ENCODE measurements at places on chromosomes 6 and 20.
A peak's percentile ranks its signal among the peaks of the same experiment; 100 is the strongest.

DNA sequence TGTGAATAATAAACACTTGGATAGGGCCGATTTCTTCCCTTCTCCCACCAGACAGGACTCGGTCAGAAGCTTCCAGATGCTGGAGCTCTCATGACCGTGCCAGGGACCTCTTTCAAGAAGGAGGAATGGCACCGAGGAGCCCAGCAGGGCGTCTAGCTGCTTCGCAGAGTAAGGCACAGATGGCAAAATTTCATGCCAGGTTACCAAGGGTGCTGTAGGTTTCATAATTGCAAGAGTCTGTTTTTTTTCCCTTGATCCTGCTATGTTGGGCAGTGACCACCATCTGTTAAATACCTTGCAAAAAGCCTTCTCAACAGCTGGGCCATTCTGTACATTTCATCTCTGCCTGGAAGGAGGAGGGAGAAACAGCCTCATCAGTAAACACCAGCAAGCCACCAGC lies 111.8 kb downstream of the EDN3 start:
- DNase-seq: no peak

DNA sequence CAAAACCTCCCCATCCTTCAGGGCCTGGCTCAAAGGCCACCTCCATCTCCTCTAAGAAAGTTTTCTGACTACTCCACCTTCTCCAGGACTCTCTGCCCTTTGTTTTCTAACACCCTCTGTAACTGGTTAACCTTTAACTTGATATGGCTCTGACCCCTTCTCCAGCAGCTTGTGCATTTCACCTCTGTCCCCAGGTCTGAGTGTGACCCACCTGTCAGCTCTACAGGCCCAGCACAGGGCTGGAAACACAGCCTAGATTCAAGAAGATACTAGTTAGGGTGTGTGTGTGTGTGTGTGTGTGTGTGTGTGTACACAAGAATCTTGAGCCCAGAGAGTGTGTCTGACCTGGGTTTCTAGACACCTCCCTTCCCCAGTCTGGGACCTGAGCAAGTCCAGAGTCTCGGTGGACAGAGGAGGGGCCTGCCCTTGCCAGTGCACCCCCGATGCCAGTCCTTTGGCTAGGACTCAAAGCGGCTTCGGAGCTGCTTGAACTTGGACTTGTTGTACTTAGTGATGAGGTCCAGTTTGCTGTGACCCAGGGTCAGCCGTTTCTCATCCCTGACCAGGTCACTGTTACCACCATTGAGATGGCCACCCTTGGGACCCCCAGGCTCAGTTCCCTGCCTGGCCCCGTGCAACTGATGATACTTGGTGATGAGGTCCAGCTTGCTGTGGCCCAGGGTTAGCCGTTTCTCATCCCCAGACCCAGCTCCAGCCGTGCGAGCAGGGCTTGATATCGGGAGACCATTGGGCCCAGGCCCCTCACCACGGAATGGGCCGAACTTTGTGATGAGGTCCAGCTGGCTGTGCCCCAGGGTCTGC lies 1.7 kb upstream of the EIF6 start:
- no peak for DNase-seq

GRCh38 chr6:17102258-17102870 lies 514 bp downstream of the STMND1 start:
- DNase-seq: no peak

DNA sequence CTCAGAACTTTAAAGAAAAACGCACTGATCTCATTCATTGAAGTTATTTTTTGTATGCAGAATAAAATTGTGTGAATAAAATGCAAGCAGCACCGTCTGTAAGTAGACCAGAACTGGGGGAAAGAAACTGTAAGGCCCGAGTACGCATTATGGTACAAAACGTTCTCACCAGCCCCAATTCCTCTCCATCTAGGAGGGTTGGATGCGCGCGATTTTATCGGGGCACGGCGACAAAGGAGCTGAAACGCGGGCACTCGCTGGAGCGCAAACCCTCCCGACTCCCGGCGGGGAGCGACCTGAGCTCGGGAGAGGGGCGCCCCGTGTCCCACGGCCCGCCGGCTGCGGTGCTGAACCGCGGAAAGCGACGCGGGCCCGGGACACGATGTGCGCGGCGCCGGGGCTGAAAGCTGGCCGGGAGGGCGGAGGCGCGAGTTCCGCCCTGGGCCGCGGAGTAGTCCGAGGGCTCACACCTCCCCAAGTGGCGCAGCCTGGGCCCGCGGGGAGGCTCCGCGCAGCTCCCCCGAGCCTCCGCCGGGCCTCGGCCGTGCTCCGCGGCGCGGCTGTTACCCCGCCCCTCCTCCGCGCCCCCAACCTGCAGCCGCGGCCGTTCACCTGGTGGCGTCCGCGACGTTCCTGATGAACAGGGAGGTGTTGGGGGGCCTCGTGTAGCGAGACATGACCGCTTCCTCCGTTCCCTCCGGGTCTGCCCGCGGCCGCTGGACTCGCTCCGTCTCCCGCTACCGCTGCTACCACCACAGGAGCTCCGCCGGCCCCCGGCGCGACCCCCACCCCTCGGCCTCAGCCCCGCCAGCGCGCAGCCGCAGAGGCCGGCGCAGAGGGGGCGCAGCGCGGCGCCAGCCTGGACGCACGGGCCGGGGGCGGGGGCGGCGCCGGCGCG lies at the start of gene SRSF12:
Gene SRSF12 (minus strand): TSS at position 861 of the 898 bp plus-strand sequence. CDS start 184 bp downstream, at position 677.
- DNase-seq: no peak

- DNase-seq: no peak
Measured at GRCh38 chr20:45266977-45267376, 12.6 kb upstream of the SLPI start.

GRCh38 chr6:151784441-151785214 lies 22.9 kb upstream of the ESR1 start:
- no peak for DNase-seq

GRCh38 chr6:151100326-151100725 lies 139.4 kb upstream of the AKAP12 start:
- DNase-seq: no peak

DNA sequence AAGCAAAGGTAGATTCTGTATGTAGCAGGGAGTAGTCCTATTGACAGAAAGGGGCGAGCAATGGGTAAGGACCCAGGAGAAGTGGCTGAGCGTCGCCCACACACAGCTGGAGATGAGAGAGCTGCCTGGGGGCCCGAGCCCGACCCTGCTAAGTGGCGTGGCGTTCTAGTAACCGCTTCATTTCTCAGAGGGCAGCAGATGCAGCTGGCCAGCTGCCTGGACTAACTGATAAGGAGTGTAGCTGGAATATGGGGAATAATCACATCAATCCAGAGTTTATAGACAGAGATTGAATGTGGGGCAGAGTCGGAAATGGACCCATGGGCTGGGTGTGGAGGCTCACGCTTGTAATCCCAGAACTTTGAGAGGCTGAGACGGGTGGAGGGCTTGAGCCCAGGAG lies 64.4 kb downstream of the EZR start:
- DNase-seq: no peak

DNA sequence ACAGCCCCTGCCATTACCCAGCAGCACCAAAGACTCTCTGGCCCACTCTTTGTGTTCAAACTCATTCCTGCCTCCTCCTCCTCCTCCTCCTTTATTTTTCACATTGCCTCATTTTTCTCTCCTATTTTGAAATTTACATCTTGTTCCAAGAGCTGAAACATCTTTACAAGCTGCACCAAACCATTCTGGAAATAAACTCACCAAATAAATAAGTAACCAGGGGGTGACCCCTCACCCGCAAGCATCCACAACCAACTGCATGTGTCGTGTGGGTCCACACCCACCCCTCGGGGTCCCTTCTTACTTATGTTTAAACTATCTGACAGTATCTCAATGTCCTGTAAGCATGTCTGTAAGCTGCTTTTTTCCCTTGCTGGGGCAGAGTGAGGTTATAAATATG lies 1.4 kb downstream of the KCNB1 start:
- no peak for DNase-seq

- no peak for DNase-seq
Measured at GRCh38 chr6:6997263-6998193, 110.2 kb upstream of the RREB1 start.

- DNase-seq: peak; percentile 40
Measured at GRCh38 chr6:69835414-69836179, 30.8 kb upstream of the COL19A1 start.

DNA sequence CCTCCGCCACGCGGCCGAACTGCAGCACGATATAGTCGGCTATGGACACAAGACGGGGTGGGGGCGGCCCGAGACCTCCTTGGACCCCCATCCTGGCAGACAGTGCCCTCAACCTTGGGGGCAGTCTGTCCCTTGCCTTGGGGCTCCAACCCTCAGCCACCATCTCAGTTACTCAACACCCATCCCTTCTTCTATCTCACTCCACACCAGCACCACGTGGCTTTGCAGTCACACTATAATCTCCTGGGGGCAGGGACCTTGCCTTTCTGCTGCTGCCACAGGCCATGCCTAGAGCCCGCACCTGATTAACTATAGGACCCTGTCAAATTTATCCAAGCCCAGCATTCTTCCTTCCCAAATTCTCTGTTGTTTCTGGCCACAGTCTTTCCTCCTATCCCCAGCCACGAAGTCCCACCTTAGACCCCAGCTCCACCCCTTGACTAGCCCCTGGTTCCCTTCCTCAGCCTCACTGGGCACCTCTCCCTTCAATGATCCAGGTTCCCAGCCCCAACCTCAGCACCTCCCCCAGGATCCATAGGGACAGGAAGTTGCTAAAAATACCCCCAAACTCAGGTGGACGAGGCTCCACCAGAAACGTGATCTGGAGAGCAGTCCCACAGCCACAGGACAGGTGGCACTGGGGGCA lies 1.7 kb upstream of the TEAD3 start:
- no peak for DNase-seq

GRCh38 chr20:55160037-55160436 lies 684.6 kb downstream of the DOK5 start:
- DNase-seq: no peak

DNA sequence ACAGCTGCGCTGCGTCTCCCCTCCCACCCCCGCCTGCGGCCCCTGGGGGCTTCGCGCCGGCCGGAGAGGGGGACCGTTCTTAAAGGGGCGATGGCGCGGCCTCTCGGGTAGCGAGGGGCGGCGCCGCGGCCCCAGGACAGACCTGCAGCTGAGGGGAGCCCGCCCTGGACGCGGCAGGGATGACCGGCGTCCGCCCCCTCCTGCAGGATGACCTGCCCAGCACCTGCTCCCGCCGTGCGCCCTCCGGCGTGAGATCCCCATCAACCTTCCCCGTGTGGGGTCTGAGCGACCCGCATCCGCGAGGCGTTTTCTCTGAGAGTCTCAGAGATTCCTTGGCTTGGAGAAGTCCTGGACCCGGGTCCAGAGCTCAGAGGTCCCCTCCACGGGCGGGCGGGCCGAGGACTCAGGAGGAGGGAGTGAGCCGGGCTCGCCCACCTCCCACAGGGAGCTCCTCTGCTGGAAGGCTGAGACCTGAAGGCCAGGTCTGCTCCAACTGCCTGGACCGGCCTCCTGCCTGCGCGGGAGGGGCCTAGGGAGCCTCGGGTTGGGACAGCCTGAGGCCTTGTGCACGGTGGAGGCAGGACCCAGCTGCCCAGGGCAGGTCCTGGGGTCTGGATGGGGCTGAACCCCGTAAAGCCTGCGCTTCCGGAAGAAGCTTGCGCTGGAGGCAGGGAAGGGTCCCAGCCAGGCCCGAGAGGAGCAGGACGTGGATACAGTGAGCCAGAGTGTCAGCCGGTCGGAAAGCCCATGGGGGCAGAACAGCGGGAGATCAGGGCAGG lies 532 bp upstream of the NKAIN4 start:
- DNase-seq: no peak

DNA sequence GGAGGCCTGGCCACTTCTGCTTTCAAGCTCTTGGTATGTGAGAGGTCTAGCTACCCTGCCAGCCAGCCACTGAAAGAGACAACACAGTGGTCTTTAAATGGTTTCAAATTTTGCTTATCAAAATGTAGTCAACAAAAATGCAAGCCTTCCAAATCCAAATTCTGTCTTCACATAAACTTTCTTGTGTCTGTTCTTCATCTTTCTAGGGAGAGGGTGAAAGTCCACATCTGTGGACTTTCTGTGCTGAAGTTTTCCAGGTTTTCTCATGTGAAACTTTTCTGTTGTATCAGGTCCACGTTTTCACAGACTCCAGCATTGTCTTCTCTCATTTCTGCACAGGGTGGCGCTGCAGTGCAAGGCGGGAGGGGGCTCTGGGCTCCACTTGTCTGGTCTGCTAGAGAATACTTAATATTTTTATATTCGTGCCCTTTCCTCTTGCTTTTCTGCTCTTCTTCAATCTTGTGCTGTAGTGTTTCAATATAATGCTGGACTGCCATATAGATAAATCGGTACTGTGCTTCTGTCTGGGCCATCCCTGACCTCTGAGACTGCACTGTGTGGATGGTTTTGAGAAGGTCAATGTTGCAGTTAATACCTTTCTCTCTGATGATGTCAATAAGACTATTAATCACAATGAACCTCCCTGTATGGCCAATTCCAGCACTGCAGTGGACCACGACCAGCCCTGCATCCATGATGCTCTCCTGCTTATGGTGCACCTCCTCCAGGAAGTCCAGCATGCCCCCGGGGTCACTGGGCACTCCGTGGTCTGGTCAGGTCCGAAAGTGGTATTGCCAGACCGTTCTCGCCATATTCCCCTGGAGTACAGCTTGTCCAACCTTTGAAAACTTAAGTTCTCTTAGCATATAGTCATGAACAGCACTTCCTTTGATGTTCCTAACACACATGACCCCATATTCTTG lies 161.6 kb upstream of the TNFAIP3 start:
- peak; percentile 59 for DNase-seq

- no peak for DNase-seq
Measured at GRCh38 chr20:50333812-50334211, 143.2 kb downstream of the CEBPB start.

- DNase-seq: no peak
Measured at GRCh38 chr20:52193133-52193532, 1.6 kb upstream of the ZFP64 start.

- no peak for DNase-seq
Measured at GRCh38 chr6:96963809-96964208, 39.3 kb downstream of the KLHL32 start.

DNA sequence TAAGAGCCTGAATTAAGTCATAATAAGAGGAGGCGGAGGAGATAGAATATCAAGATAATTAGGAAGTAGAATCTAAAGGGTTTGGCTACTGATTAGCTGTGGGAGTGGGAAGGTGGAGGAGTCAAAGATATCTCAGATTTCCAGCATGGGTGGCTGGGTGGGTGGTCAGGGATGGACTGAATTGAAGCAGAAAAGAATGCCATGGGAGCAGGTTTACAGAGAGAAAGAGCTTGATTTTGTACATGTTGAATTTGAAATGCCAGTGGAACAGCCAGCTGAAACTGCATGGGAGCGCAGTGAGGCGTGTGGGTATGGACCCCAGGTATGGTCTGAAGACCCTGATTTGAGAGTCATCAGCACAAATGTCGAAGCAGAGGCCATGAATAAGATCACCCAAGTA lies 1.4 kb upstream of the HLA-DMA start:
- DNase-seq: no peak

GRCh38 chr6:15966000-15966520 lies 162.8 kb upstream of the MYLIP start:
- no peak for DNase-seq

GRCh38 chr6:158476389-158476788 lies 83.5 kb upstream of the TMEM181 start:
- DNase-seq: no peak

Data from COLO829 (cell line).